ENCODE measurements at places on chromosomes 1 and 21.

GRCh38 chr1:71047635-71048607 is at the start of gene PTGER3:
PTGER3 (minus strand) TSS chr1:71047816; CDS start chr1:71047577, 239 bp downstream.
- DNase-seq, result peak; percentile 31

DNA sequence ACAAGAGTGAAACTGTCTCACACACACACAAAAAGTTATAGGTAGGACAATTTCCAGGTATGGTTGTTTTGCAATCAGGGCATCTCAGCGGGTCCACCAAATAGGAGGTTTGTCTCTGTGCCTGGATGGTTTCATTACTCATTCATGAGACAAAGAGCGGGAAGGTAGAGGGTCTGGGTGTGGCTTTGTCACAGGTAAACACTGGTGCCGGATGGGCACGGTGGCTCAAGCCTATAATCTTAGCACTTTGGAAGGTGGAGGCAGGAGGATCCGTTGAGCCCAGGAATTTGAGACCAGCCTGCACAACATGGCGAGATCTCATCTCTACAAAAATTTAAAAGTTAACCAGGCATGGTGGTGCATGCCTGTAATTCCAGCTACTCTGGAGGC is 16.3 kb upstream of the ERVH48-1 start:
- no peak for DNase-seq

GRCh38 chr1:115063228-115063901 is 25.9 kb downstream of the TSPAN2 start:
- no peak for DNase-seq

DNA sequence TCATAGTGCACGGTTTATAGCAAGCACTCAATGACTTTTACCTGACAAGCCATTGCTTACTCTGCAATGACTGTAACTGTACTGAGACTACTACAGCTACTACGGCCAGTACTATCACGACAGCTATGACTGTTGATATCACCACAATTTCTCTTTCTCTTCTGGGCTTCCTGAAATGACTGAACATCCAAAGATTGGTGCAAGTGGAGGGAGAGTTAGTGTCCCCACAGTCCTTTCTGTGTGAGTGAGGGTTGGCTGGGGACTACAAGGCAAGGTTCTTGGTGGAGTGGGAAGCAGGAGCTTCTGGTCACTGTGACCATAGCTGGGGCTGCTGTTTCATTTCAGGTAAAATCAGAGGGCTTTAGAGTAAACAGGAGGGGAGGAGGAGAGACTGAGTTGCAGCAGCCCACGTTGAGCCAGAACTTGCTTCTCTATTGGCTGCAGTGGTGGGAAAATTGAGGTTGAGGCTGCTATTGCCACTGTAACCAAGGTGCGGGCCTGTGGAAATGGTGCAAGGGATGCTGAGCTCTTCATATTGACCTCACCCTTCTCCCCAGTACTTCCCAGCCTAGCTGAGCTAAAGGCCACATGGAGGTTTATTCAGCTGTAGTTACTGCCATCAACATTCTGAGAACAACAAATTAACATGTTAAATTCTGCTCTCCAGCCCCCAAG is 14.1 kb upstream of the IL10 start:
- no peak for DNase-seq

DNA sequence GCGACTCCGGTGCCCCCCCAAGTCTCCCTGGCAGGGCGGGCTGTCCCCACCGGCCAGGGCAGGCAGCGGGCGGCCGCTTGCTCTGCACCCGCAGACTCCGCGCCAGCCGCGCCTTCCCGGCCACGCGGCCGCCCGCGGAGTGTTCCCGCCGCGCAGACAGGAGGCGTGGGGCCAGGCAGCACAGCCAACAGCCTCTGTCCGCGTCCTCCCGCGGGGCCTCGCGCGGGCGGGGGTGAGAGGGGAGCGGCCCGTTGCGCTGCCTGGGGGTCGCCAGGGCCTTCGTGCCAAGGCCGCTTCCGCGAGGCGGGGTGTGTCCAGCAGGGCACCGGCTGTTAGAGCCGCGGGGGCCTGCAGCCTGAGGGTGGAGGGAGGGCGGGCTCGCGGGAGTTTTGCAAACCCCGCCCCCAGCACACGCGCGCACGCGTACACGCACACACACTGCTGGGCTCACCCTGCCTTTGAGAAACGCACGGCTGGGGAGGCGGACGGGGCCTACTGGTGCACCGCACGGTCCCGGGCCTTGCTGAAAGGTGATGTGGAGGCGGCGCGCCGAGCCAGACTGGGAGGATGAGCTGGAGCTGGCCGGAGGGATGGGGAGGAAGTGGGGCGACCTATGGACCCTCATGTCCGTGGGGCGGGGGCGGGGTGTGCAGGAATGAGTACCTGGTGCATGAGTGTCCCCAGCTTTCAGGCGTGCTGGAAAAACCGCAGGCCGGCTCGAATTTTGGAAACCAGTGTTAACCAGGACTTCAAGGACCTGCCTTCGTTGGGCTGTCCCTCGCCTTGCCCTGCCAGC is 41.5 kb downstream of the KIAA1614 start:
- DNase-seq, result no peak

GRCh38 chr1:41333146-41333784 is 28.0 kb upstream of the FOXO6 start:
- DNase-seq, result no peak

GRCh38 chr1:24344090-24344742 is 25.1 kb downstream of the GRHL3 start:
- DNase-seq, result no peak

DNA sequence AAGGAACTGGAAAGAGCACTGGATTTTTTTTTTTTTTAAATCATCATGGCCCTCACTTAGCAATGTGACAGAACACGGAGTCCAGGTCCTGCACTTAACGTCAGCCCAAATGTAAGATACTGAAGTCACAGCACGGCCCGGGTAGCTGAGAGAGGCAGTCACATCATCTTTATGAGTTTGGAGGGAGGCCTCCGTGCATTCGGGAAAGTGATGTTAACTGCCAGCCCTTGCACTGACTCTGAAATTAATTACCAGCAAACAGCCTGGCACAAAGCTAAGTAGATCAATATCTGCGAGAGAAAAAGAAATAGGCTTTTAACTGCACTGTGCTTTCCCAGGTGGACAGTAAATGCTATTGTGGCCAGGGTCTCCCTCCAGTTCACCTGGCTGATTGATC is 109.5 kb upstream of the ADAR start:
- DNase-seq, result no peak

DNA sequence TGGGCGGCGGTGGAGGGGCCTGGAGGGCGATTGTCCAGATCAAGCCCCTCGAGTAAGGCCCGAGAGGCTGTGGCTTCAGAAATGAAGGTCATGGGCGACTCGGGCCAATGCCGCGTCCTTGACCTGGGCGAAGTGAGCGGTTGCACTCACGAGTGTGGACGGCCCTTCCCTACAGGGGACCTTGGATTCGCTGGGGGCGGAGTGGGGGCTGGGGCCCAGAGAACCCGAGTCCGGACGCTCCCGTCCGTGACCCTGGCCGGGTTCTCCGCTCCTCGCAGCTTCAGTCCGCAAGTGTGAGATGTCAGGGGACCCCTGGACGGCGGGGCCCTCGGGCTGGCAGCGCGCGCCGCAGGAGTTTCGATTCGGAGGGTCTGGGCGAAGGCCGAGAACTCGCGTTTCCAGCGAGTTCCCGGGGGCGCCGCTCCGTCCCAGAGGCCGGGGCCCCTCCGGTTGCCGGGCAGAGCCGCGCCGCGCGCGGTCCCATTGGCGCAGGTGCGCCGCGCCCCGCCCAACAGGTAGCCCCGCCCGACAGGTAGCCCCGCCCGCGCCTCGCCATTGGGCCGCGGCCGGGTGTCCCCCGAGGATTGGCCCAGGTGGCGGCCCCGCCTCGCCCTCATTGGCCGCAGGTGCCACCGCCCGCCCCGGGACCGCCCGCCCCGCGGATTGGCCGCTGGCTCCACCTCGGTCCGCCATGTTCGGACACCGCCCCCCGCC is at the start of gene PRKCZ:
Gene PRKCZ, plus strand, starts transcription at position 694 of the 714 bp plus-strand sequence. CDS start 220 bp downstream, outside the sequence.
- DNase-seq, result peak; percentile 90

DNA sequence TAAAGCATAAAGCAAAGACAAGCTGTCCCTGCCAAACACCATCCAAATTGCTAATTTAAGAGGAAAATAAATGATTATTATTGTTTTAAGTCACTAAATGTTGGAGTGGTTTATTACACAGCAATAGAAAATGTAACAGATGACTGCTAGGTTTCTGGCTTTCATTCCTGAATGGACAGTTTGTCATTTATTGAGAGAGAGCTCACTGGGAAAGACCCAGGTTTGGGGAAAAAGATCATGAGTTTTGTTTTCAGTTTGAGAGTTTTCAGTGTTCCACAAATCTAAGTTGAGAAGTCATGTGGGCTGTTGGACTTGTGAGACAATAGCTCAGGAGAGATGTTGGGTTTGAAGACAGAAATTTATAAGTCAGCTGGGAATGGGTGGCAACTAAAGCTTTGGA is 5.4 kb downstream of the GPA33 start:
- DNase-seq, result no peak
